ENCODE measurements at places on chromosomes 7 and 10.

- no peak for DNase-seq
Observed at GRCh38 chr7:20395511-20395910, 64.8 kb downstream of the ITGB8 start.

DNA sequence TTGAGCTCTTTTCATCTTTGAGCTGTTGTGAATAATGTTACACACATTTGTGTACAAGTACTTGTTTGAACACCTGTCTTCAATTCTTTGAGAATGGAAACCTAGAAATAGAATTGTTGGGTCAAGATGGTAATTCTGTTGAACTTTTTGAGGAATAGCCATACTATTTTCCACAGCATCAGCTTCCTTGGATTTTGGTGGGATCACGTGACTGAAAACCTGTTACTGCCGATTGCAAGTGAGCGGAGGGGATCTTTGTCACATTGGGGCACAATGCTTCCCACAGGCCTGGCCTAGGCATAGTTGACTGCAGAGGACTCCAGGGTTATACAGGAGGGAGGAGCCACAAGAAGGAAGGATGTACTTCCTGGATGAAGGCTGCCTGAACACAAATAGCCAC is 21.3 kb upstream of the CACUL1 start:
- DNase-seq, result no peak

DNA sequence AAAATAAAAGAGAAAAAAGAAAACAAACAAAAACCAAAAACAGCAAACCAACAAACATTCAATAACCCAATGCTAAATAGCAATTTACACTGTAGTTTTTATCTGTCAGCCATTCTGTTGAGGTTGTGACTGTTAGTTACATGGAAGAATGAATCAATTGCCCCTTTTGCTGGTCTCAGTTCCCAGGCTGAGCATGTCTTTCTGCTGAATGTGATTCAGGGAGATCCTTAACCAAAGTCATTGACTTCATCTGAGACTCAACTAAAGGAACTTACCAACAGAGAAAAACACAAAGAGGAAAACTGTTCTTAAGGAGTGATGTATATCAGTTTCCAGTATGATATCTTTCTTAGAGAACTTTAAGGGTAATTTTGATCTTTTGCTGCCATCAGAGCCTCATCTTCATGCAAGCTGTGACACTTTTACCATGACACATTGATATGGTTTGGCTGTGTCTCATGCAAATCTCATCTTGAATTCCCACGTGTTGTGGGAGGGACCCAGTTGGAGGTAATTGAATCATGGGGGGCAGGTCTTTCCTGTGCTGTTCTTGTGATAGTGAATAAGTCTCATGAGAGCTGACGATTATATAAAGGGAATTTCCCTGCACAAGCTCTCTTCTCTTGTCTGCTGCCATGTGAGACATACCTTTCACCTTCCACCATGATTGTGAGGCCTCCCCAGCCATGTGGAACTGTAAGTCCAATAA is 469.8 kb downstream of the KIF20B start:
- DNase-seq, result no peak

- DNase-seq, result no peak
Observed at GRCh38 chr7:7321681-7322080, 139.3 kb downstream of the C1GALT1 start.

DNA sequence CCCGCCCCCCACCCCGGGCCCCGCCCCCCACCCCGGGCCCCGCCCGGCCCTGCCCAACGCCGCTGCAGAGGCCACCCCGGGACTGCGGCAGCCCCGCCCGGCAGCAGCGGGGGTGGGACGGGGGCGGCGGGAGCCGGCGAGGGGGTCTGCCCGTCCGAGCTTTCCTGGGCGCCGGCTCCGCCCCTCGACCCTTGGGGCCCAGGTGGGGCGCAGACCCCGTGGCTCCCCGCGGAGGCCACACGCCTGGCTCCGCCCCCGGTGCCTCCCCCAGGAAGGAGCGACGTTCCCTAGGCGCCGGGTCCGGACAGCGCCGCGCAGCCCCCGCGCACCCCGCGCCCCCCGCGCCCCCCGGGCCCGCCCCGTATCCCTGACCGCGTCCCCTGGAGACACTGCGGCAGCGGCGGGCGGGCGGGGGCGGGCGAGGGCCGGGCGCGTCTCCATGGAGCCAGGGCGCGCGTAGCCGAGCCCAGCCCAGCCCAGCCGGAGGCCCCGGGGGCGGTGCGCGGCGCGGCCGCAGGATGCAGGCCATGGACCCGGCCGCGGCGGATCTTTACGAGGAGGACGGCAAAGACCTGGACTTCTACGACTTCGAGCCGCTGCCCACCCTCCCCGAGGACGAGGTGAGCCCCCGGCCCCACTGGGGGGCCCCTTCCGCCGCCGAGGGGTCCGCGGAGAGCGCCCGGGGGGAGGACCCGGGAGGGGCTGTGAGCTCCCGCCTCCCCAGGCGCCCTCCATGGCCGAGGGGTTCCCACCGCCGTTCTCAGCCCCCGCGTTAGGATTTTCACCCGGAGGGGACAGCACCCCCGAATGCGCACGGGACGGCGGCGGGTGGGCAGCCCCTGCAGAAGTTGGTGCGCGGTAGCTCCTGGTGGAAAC is at the start of gene KNDC1:
Gene KNDC1 (plus strand): TSS at position 270 of the 876 bp plus-strand sequence. CDS start 249 bp downstream, at position 519.
- no peak for DNase-seq

DNA sequence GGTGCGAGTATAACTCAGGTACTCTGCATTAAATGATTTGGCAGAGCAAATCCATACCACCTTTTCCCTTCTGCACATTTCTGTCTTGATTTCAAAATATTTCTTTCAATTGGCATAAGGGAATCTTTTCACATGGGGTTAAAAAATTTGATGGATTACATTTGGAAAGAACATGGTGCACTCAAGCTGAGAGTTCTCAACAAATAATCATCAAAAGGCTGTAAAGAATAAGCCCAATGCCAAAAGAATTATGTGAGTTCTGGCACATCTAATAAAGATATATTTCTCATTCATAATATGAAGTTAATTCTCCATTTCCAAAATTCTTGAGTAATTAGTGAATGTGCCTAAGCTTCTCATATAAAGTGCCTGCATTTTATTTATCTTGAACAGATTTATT is 223.1 kb downstream of the GPR37 start:
- DNase-seq, result no peak

- DNase-seq, result no peak
Observed at GRCh38 chr7:2517026-2517425, 2.5 kb upstream of the LFNG start.

GRCh38 chr10:90846746-90847145 is 11.1 kb downstream of the HTR7 start:
- no peak for DNase-seq

GRCh38 chr10:127977357-127978009 is 70.6 kb downstream of the PTPRE start:
- DNase-seq, result no peak

- no peak for DNase-seq
Observed at GRCh38 chr7:125605241-125605640, 675.6 kb upstream of the POT1 start.

DNA sequence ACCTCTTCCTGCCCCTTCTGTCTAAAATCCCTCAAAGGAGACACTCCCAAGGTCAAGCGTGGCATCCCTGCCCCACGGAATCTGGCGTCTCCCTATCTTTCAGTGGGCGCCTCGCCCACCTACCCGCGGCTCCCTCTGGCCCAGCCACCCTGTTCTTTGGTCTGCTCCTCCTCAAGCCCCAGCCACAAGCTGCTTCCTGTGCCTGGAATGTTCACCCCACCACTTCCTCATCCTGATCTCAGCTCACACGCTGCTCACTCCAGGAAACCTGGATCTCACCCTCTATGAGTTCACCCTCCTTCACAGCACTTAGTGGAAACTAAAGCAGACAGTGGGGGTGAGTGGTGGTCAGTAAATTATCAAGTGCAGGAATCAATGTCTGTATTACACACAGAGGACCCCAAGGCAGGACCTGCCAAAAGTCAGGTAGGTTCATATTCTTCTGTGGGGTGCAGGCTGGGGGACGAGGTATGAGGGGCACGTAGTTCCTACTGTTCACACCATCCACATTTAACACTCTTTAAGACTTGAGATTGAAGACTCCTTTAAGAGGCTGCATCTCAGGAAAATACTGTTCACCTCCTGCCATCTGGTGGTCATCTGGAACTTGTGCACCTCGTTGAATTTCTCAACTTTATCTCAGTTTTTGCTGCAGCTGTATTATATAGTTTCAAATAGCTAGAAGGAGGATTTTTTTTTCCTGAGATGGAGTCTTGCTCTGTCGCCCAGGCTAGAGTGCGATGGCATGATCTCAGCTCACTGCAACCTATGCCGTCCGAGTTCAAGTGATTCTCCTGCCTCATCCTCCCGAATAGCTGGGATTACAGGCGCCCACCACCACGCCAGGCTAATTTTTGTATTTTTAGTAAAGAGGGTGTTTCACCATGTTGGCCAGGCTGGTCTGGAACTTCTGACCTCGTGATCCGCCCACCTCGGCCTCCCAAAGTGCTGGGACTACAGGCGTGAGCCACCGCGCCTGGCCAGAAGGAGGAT is 166.6 kb downstream of the ARHGAP21 start:
- DNase-seq, result no peak

DNA sequence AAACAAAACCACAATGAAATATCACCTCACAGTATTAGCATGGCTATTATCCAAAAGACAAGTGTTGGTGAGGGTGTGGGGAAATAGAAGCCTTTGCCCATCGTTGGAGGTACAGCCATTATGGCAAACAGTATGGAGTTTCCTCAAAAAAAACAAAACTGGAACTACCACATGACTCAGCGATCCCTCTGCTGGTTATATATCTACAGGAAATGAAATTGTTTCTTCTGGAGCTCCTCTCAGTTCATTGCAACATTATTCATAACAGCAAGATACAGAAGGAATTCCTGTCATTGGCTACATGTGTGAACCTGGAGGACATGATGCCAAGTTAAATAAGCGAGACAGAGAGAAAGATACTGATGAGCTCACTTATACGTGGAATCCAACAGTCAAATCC is 2.4 kb upstream of the UBE3C start:
- DNase-seq, result no peak

- no peak for DNase-seq
Observed at GRCh38 chr10:131694168-131694780, 206.5 kb upstream of the PPP2R2D start.

GRCh38 chr7:12930534-12930933 is 243.1 kb downstream of the ARL4A start:
- DNase-seq, result no peak

DNA sequence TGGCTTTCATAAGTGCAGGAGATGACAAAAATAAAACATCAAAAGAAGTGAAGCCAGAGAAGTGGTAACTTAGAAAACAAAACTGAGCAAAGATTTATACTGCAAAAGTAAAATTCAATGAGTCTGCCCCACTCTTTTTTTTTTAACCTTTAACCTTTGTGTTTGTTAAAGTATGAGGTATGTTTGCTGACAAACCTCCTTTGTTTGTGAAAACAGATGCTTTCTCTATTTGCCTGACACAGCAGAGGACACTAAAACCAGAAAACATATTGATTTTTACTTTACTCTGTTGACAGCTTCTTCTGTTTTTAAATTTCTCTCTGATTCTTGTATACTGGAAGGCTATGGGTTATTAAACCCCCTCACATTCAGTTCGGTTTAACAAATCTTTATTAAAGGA is 57.6 kb downstream of the SGMS1 start:
- no peak for DNase-seq

GRCh38 chr7:101969997-101970585 is 152.7 kb downstream of the CUX1 start:
- DNase-seq, result no peak

- no peak for DNase-seq
Observed at GRCh38 chr7:12814107-12814506, 126.7 kb downstream of the ARL4A start.

GRCh38 chr10:35184527-35185171 is 58.0 kb downstream of the CREM start:
- no peak for DNase-seq

GRCh38 chr10:128950916-128951275 is 516.1 kb upstream of the MGMT start:
- no peak for DNase-seq

- DNase-seq, result no peak
Observed at GRCh38 chr10:96524741-96525140, 11.0 kb upstream of the TLL2 start.

DNA sequence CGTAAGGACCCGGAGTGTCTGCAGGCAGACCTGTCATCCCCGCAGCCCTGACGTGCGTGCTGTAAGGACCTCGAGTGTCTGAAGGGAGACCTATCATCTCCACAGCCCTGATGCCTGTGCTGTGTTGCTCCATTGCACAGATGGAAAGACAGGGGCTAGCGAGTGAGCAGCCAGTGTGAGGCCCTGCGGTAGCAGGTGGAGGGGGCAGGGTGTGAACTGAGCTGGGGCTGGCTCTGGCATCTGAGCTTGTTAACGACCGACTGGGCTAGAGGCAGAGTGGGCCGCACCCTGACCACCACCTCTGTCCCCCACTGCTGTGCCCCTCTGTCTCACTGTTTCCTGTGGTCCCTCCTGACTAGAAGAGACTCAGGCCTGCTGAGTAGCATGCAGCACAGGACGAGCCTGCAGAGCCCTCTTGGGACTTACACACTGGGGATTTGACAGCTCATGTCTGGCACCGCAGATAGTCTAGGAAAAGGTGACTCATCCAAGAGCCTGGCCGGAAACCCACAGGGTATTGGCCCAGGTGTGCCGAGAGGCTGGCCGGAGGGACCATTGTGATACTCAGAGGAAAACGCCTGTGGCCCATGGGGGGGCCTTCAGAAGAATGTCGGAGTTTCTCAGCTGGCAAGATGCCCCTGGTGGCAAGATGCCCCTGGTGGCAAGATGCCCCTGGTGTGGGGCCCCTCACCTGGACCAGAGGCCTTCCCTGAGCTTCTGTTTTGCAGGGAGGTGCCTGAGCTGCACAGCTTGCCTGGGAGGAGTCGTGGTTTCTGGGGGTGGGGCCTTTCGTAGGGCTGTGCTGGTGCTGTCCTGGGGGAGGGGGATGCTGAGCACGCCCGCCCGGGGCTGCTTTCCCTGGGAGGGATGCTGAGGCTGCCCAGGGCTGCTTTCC is 34.3 kb downstream of the INPP5A start:
- peak; percentile 62 for DNase-seq

- no peak for DNase-seq
Observed at GRCh38 chr10:489330-489729, 200.1 kb downstream of the DIP2C start.

DNA sequence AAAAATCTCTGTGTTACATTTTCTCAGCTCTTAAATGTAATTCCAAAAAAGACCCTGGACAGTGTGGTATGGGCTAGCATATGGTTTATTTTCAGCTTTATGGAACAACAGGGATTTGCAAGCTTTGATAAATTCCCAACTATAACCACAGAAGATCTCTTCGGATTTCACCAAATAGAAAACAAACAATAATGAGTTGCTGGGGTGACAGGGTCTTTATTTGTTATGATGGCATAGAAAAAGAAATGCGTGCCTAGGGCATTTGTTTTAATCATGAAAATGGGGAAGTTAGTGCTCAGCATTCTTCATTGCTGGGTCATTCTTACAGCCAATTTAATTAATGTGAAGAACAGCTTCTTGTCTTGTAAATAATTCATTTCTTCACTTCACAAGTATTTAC is 139.0 kb downstream of the LRRN3 start:
- DNase-seq, result no peak

DNA sequence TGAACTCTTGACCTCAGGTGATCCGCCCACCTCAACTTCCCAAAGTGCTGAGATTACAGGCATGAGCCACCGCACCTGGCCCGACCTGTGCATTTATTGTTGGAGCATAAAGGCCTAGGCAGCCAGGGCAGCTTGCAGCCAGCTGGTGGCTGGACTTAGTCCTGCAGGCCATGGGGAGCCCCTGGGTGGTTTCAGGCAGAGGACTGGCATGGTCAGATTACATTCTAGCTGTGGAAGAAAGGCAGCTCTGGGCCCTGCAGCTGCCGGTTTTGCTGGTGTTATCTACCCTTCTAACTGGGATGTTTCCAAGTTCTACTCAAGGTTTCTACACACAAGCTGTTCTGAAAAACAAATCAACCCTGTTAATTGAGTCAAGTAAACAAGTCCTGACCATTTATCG is 22.7 kb upstream of the MKRN1 start:
- DNase-seq, result no peak
